ENCODE measurements at places on chromosomes 6 and 20.

DNA sequence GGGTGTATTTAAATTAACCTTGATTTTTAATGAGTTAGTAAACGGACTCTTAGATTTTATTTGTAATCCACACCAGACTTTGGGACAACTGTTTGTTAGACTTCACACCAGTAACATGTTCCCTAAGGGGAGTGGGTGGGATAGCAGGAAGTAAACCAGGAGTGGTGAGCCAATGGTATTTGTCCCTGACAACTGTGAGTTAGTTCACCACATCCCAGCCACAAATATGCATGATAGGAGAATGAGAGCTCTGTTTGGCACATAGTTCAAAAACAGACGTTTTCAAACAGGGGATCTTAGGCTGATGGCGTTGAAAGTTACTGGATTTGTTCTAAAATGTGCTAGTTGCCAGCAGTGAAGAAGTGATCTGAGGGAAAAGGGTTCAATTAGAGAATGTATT, 18.7 kb upstream of the COL10A1 start:
- no peak for DNase-seq

GRCh38 chr6:158143700-158144099, 24.4 kb downstream of the SERAC1 start:
- DNase-seq, result no peak

- no peak for DNase-seq
Measured at GRCh38 chr6:41442800-41443501, 103.2 kb upstream of the FOXP4 start.

DNA sequence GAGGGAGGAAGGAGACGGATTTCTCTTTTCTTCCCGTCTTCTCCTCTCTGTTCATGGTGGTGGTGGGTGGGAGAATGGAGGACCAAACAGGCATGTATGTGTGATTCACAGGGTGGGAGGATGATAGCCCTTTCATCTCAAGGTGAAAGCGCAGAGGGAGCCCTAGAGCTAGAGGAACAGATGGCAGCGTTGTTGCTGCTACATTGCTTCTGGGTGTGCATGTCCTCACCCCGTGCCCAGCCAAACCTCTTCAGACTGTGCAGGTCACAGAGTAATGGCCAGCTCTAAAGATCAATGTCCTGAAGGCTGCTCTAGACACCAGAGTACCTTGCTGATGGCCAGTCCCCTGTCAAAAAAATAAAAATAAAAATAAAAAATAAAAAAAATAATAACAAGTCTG, 301.8 kb downstream of the TBC1D7 start:
- DNase-seq, result no peak

- DNase-seq, result no peak
Measured at GRCh38 chr20:10754824-10755223, 81.0 kb upstream of the JAG1 start.

DNA sequence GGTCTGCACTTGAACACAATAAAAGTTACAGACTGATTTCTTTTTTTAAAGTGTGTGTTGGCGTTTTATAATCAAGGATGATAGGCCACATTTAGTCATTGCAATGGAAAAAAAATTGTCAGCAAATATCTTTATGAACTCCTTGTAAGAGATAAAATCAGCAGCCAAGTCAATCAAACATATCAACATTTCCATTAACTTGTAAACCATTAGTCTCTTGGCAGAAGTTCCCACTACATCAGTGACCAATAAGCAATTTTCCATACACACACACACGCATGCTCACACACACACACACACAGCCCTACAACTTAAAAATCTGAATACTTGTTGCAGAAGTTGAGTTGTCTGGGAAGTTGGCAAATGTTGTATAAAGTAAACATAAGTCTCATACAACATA, 315.9 kb upstream of the KCNQ5 start:
- DNase-seq, result no peak

DNA sequence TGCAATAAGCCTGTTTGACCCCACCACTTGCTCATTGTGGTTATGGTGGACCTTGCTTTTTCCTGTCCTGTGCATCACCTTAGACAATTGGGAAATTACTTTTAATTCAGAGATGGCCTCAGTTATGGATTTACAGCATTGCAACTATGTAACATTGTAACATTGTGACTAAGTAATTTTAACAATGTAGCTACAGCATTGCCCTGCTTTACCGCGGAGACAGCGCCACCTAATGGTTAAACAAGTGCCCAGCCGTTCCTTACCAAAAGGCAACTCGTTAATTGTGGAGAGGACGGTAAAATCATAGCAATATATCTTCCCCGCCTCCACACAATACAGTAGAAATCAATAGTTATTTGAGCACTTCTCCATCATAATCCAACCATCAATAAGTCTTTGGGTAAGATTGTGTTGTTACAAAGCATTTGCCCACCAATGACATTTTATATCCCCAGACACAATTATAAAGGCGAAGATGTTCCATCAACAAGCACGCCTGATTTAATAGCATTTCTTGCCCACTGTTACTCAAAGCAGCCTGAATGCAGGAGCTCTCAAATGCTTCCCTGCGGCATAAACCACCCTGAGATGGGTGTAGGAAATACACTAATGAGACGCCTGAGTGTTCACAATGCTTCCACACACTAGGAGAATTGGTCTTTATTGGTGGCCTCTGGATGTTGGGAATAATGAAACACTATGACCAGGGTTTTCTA, 93.7 kb downstream of the PROKR2 start:
- peak; percentile 34 for DNase-seq

DNA sequence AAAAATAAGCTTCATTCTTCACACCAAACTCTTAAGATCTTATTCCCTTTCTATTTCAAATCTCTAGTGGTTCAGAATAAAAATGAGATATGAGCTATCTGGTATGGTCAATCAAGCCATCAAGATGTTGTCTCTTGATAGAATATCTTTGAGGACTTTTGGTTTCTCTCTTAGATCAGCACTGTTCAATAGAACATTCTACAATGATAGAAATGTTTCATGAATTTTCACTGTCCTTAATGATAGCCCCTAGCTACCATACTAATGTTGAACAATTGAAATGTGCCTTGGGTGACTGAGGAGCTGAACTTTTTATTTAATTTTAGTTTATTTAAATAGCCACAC, 24.1 kb upstream of the HINT3 start:
- DNase-seq, result no peak

- no peak for DNase-seq
Measured at GRCh38 chr6:138795809-138796603, at the start of gene ECT2L. TSS of gene ECT2L (plus strand) at chr6:138796087. CDS start at chr6:138813275, 17,188 bp downstream.
